ENCODE measurements at places on chromosomes 7 and 10.

GRCh38 chr7:17849504-17849903 lies 90.8 kb downstream of the SNX13 start:
- no peak for DNase-seq

DNA sequence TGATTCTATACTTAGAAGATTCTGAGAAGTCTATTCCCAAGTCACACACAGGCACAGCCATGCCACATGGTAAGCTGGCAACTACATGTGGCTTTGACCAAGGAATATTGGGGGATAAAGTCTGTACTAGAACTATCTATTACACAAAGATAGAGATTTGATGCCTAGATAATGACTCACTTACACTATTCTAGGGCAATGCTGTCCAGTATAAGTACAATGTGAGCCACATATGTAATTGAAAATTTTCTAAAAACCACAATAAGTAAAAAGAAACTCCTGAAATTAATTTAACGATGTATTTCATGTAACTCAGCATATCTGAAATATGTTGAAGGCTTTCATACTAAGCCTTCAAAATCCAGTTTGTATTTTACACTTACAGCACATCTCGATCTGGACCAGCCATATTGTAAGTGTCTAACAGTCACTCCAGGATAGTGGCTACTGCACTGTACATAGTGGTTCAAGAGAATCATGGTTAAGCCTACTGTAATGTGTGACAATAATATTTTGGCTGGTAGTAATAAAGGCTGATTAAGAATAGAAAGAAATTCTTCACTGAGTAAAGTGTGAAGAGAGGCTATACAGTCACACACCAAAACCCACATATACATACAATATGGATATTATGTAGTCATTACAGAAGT lies 62.8 kb downstream of the RTKN2 start:
- no peak for DNase-seq

DNA sequence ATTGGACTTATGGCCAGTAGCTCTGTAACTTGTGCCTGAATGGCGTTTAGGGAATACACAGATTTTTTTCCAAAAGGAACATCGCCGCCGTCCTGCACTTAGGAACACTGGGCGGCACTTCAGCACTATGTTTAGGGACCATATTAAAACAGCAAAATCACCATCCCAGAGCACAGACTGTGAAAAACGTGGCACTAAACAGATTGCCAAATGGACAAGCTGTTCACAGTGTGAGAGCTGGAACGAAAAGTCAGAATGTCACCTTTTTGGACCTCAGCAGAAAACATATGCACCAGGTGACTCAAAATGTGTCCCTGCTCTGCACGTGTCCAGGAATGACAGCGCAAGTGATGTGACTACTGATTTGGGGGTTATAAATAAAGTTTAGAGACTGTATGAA lies 87.9 kb downstream of the ODAD2 start:
- DNase-seq = no peak

GRCh38 chr10:89655722-89656121 lies 10.7 kb upstream of the PANK1 start:
- DNase-seq = no peak

GRCh38 chr10:101244321-101245050 lies 15.2 kb upstream of the LBX1 start:
- no peak for DNase-seq

All from MM.1S (cell line).